Tibial artery (tissue), 4 donors: ENCODE measurements at places on chromosomes 1 and 21.
A peak's percentile ranks its signal among the peaks of the same experiment; 100 is the strongest.

DNA sequence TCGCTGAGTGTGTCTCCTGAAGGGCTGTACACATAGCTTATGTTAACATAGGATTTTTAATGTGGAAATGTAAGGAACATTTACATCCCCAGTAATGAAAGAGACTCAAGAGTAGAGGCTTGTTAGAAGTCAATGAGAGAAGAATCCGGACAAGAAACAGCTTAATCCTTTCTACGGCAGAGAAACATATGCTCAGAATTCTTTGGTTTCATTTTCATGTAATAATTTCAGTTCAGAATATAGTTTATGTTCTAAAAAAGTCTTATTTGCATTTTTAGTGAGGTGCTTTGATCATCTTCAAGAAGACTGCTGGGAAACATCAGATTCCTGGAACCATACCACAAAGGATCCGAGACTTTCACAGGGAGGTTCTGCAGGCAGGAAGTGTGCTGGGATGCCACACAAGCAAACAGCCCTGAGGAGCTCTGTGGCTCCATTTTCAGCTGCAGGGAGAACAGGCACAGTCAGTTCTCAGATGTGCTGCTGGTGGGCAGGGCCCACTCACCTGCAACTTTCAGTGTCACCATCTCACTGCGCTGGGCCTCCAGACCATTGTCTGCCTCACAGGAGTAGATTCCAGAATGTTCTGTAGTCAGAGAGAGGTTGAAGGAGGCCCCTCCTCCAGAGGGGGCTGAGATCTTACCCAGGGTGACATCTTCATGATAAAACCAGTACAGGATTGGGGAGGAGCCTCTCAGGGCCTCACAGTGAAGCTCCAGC lies 28.4 kb downstream of the FCRL5 start:
- no peak for DNase-seq

DNA sequence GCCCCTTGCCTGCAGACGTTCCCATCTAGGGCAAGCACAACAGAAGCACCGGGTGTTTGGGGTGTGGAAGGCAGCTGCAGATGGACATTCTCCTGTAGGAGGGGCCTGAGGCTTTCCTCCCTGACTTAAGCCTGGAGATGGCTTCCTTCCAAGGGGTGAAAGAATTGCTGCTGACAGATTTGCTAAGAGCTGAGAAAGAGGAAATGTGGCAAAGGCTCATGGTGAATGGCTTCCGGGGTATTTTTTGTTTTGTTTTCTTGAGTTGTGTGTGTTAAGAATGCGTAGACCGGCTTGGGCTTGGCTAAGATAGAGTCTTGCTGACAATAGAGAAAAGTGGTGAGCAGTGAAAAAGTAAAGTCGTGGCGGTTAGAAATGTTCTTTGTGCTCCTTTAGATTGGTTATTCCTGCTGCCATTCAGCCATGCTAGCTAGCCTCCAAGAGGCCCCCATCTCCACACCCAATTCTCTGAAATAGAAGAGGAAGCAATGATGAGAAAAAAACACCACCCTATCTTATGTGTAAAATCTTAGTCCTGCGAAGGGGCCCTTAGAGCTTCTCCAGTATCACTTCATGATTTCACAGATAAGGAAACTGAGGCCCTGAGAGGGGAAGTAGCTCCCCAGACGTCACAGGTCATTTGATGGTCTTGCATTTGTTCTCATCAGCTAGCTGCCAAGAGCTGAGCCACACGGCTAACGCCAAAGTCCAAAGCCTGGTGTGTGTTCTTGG lies 36.9 kb downstream of the EIF2D start:
- peak; percentile 49 for DNase-seq

- DNase-seq, result no peak
Measured at GRCh38 chr21:33042812-33043211, 17.1 kb downstream of the OLIG2 start.

DNA sequence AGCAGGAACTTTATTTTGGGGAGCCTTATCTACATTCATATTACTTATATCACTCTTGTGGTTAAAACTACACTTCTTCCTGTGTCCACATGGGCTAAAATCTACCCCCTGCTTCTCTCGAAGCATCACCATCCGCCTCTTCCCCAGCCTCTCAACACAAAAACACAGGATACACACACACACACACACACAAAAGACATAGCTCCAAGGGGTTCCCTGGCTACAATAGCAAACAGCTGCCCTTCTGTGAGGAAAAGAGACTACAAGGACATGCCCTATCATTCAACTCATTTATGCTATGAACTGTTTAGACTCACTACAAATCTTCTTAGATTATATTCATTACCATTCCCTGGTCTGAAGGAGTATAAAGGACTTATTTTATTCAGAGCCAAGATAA lies 155.0 kb downstream of the PIGK start:
- DNase-seq, result no peak

GRCh38 chr1:116767782-116768382 lies 13.7 kb downstream of the CD2 start:
- no peak for DNase-seq

DNA sequence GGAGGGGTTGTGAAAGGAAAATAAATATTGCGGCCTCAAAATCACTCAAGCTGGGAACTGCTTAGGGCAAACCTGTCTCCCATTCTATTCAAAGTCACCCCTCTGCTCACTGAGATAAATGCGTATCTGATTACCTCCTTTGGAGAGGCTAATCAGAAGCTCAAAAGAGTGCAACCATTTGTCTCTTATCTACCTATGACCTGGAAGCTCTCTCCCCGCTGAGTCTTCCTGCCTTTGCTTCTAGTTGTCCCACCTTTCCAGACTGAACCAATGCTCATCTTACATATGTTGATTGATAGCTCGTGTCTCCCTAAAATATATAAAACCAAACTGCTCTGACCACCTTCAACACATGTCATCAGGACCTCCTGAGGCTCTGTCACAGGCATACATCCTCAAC lies 91.6 kb upstream of the CAMK1G start:
- DNase-seq, result no peak
